ENCODE measurements at places on chromosomes 5 and 9. TPM values are rescaled to one million over a fixed set of nuclear protein-coding genes. Genes with fewer than 3 reads are reported as not detected.

MARCHF3 gene
- 2.5 TPM for polyA plus RNA-seq

- no peak overlapping the region for H3K4me3 ChIP-seq
- no peak overlapping the region for H3K27ac ChIP-seq
- no peaks in the 10 kb centered on the region for H3K27me3 ChIP-seq
- H3K36me3 ChIP-seq = no peaks in the 10 kb centered on the region
Measured at GRCh38 chr9:114307899-114308267, 15.0 kb upstream of the ORM1 start.

DNA sequence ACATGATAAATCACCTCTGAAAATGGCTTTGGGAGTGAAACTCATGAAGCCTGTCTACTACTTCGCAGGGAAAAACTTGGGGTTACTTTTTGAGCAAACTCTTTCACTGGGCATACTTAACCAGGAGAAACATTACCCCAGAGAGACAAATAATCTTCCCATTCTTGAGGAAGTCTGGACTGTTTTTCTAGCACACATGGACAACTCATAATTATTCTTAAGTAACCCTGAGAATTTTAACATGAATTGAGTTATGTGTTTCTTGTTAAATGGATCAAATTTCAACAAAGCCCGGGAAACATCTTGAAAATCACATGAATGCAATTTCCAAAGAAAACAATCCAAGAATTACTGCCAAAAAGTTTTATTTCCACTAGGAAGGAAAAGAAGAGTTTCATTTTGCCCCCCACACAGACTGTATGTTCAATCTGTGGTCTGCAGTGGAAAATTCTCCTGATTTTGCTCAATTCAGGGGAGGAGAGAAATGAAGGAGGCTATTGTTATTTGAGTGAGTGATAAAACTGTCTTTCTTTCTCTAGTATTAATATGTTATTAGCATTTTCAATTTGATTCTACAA, 564.8 kb upstream of the CLINT1 start:
- no peak overlapping the region for H3K27ac ChIP-seq
- no peak overlapping the region for H3K4me3 ChIP-seq
- H3K36me3 ChIP-seq = no peaks in the 10 kb centered on the region
- no peaks in the 10 kb centered on the region for H3K4me1 ChIP-seq
- H3K27me3 ChIP-seq = no peaks in the 10 kb centered on the region

PURA gene
- 4.8 TPM for polyA plus RNA-seq

- H3K4me1 ChIP-seq = no peaks in the 10 kb centered on the region
- H3K36me3 ChIP-seq = no peaks in the 10 kb centered on the region
- no peaks in the 10 kb centered on the region for H3K27me3 ChIP-seq
- no peak overlapping the region for H3K27ac ChIP-seq
Measured at GRCh38 chr5:155434681-155435080, 421.1 kb downstream of the KIF4B start.

GRCh38 chr5:163670036-163670435, 164.6 kb downstream of the MAT2B start:
- H3K36me3 ChIP-seq = no peaks in the 10 kb centered on the region
- no peak for DNase-seq
- H3K27me3 ChIP-seq = no peaks in the 10 kb centered on the region
- H3K27ac ChIP-seq = no peak overlapping the region
- H3K4me1 ChIP-seq = no peaks in the 10 kb centered on the region
